Stimulated activated CD4-positive, alpha-beta T cell treated with anti-CD3 and anti-CD28 coated beads, TNF-alpha, amount 100 ng/mL, for 48 hours (primary cell): ENCODE measurements at places on chromosomes 5 and 9.

- DNase-seq, result no peak
Observed at GRCh38 chr5:138969323-138970002, 94.3 kb upstream of the LRRTM2 start.

DNA sequence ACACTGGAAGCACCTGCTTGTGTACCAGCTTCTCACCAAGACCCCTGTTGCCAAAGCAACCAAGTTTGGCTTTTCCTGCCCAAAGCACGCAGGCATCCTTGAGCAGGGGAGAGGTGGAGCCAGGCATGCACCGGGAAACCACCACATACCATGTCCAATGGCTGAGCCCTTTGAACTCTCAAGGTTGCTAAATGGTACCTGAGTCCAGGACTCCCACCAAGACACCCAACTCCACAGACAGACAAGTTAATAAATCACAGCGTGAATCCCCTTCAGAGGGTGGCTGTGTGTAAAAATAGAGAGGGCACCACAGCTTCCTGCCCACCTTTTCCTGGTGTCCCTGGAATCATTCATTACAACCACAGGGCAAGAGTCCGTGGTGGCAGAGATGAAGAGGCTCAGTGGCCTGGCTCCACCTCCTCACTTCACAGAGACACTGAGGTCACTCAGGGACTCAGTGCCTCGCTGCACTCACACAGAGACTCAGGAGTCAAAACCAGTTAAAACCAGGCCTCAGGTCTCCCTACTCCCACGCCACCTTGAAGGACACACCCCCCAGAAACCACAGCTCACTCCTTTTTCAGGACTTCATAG is 143.7 kb downstream of the C5orf15 start:
- DNase-seq, result no peak

DNA sequence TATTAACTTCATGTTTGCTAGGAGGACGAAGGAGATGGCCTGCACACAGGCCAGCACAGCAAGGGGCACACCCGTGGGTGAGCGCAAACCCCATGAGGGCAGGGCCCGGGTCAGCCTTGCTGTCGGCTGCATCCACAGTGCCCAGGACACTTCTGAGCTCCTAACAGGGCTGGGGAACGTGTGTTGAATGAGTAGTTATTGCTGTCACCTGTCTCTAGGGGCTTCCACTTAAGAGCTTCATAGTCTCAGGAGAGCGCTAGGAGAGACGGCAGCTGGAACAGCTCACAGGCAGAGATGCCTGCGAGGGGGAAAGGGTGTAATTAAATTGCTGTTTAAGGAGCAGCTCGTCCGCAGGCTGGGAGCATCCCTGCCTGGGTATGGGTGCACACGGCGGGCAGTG is 91.4 kb upstream of the NEURL1B start:
- no peak for DNase-seq

- no peak for DNase-seq
Observed at GRCh38 chr5:153543959-153544470, 53.5 kb downstream of the GRIA1 start.

- DNase-seq, result no peak
Observed at GRCh38 chr9:34169125-34169524, 9.7 kb upstream of the UBAP1 start.

DNA sequence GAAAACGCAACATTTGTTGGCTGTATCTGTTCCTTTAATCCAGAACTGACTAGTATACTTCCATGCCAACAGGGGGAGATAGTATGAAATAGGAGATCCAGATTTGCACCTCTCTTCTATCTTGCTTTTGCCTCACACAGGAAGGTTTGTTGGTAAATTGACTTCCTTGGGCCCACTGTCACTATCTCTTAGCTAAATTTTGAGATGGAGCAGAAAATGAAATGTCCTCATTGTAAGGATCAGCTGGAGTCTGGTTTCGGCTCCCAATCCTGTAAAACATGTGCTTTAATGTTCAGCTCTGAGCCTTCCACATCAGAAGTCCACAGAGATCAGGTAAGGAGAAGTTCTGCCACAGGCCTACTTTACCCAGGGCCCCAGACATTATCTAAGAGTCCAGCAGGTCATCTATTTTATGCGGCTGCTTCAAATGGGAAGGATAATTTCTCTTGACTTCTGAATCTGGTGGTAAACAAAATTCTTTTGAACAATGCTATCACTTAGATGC is 176.8 kb downstream of the FER start:
- no peak for DNase-seq
